Natural killer cell (primary cell): ENCODE measurements at places on chromosomes 11 and 22. TPM values are rescaled to one million over a fixed set of nuclear protein-coding genes. Genes with fewer than 3 reads are reported as not detected.
A peak's percentile ranks its signal among the peaks of the same experiment; 100 is the strongest.

The POTEH gene
- total RNA-seq = not detected

GRCh38 chr11:114215871-114216795, 80.1 kb upstream of the NNMT start:
- peak; percentile 15 for DNase-seq
- peaks cover 46% of the 10 kb centered on the region for H3K4me1 ChIP-seq
- no peak overlapping the region for H3K27ac ChIP-seq
- H3K27me3 ChIP-seq = no peaks in the 10 kb centered on the region

- no peak overlapping the region for H3K4me3 ChIP-seq
- no peak for DNase-seq
- H3K4me1 ChIP-seq = no peaks in the 10 kb centered on the region
These were observed 46.2 kb upstream of the LMO1 start for GRCh38 chr11:8309862-8310261.

DNA sequence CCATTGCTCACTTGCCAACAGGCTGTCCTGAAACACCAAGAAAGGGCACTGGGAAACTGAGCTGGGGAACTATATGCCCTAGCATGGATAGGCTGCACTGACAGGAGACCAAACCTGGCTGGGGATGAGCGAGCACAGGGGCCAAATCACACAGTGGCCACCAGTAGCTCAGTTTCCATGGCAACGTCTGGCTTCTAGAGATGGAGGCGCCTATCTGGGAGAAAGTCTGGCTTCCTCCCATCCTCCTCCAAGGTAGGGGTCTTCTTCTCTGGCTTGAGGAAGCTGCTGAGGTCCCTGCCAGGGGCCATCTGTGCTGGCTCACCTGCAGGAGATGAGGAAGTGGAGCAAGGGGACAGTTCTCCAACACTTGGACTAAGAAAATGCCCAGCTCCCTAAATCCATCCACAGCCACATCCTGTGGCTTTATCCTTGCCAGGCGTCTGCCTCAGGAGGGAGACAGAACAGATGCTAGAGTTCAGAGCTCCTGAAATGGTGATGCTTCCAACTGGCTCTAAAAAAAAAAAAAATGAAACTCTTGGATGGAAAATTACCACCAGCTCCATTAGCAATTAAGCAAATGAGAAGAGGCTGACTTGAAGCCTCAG, 48.3 kb downstream of the SYT13 start:
- H3K4me3 ChIP-seq = no peak overlapping the region
- DNase-seq = no peak
- H3K27me3 ChIP-seq = no peaks in the 10 kb centered on the region
- no peak overlapping the region for H3K27ac ChIP-seq
- no peaks in the 10 kb centered on the region for H3K36me3 ChIP-seq
- H3K4me1 ChIP-seq = peaks cover 4% of the 10 kb centered on the region

GRCh38 chr11:36354221-36355003, 58.3 kb downstream of the PRR5L start:
- no peak for DNase-seq
- peaks cover 26% of the 10 kb centered on the region for H3K4me1 ChIP-seq
- no peak overlapping the region for H3K4me3 ChIP-seq

DNA sequence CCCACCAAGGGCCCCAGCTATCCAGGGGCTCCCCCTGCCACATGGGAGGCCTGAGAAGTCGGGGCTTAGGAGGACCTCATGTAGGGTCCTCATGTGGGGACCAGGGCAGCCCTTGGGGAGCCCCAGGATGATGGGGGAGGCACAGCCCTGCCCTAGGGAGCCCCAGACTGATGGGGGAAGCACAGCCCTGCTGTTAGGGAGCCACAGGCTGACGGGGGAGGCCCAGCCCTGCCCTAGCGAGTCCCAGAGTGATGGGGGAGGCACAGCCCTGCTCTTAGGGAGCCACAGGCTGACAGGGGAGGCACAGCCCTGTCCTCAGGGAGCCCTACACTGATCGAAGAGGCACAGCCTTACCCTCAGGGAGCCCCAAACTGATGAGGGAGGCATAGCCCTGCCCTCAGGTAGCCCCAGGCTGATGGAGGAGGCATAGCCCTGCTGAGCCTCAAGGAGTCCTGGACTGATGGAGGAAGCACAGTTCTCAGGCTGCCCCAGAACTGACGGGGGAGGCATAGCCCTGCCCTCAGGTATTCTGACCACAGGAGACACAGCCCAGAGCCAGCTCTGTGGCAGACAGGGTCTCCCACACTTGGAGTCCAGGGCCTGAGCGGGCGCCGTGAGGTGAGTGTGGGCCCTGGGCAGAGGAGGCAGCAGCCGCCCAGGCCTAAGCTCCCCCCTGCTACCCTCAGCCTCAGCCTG, 10.8 kb downstream of the PRR33 start:
- peaks cover 45% of the 10 kb centered on the region for H3K36me3 ChIP-seq
- H3K27ac ChIP-seq = no peak overlapping the region
- H3K4me3 ChIP-seq = no peak overlapping the region
- peak; percentile 16 for DNase-seq

- H3K27me3 ChIP-seq = no peaks in the 10 kb centered on the region
- peaks cover 2% of the 10 kb centered on the region for H3K36me3 ChIP-seq
- H3K27ac ChIP-seq = no peak overlapping the region
- H3K4me3 ChIP-seq = no peak overlapping the region
These were observed 32.2 kb downstream of the LIMK2 start for GRCh38 chr22:31244046-31244942.

The WNT7B gene
- total RNA-seq = not detected

The ACTN3 gene
- 1.00 TPM for total RNA-seq

DNA sequence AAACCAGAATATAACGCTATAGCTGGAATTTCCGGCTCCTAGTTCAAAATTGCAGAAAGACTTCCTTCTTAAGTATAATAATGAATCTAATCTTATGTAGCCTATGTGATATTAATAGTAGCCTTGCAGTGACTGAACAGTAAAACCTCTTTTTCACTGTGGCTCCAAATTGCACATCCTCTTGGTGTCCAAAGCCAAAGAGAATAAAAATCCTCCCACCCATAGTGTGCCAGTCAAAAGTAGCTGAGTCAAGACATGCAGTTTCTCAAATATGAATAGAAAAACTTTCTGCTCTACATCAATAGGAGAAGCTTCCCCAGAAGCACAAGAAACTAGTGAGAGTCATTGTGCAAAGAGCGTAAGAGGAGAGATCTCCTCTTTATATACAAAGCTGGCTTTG, 76.0 kb upstream of the PICALM start:
- no peaks in the 10 kb centered on the region for H3K36me3 ChIP-seq
- no peak overlapping the region for H3K4me3 ChIP-seq
- no peak for DNase-seq

GRCh38 chr11:86214710-86215109, 29.8 kb upstream of the EED start:
- H3K4me3 ChIP-seq = no peak overlapping the region
- H3K27ac ChIP-seq = no peak overlapping the region
- H3K36me3 ChIP-seq = no peaks in the 10 kb centered on the region
- no peaks in the 10 kb centered on the region for H3K27me3 ChIP-seq

- no peak overlapping the region for H3K27ac ChIP-seq
- no peaks in the 10 kb centered on the region for H3K36me3 ChIP-seq
- no peaks in the 10 kb centered on the region for H3K4me1 ChIP-seq
- DNase-seq = no peak
- H3K4me3 ChIP-seq = no peak overlapping the region
These were observed 846.4 kb downstream of the DLG2 start for GRCh38 chr11:84780689-84781293.

DNA sequence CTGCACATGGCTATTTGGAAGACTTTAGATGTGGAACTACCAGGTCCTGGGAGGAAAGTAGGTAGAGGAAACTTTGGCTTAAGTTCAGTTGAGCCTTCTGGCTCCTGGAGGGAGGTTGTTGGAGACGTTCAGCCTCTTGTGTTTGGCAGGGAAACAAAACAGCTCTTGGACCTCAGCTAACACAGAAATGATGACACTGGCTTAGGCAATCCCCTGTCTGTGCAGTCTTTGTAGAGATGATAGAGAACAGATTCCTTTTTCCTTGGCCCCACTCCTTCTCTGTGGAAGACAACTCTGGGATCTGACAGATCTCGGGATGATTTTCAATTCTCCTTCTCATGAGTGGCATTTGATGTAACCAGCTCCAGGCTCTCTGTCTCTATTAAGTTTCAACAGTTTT, 428.5 kb downstream of the TMEM135 start:
- H3K27ac ChIP-seq = no peak overlapping the region
- no peaks in the 10 kb centered on the region for H3K36me3 ChIP-seq
- no peak for DNase-seq

The TPP1 gene
- 135 TPM for total RNA-seq
